Hair follicle dermal papilla cell (primary cell): ENCODE measurements at places on chromosomes 5 and 9. TPM values are rescaled to one million over a fixed set of nuclear protein-coding genes. Genes with fewer than 3 reads are reported as not detected.

Gene SH2D3C
- under 0.01 and 0.36 TPM in 2 replicates for total RNA-seq

Gene DDX4
- total RNA-seq, result 0.32 TPM in 1 of 2 replicates, not detected in the other

Gene CER1
- not detected in 2 replicates for total RNA-seq

Gene SV2C
- total RNA-seq, result not detected in 2 replicates

Gene AHRR
- total RNA-seq, result 122 and 160 TPM in 2 replicates

Gene LCN2
- 0.32 TPM in 1 of 2 replicates, not detected in the other for total RNA-seq

Gene PCDHB12
- 0.32 and 0.97 TPM in 2 replicates for total RNA-seq

Gene TRAF1
- 1.5 TPM in 2 replicates for total RNA-seq

Gene SURF1
- 19.6 and 19.8 TPM in 2 replicates for total RNA-seq

Gene SEMA5A
- 42.0 and 59.4 TPM in 2 replicates for total RNA-seq

Gene SPATA31E1
- total RNA-seq, result not detected in 2 replicates

Gene FOXD4L3
- total RNA-seq, result 0.49 TPM in 1 of 2 replicates, not detected in the other

Gene CKMT2
- total RNA-seq, result not detected in 2 replicates

Gene RASGRF2
- total RNA-seq, result 1.6 and 2.6 TPM in 2 replicates

Gene FAM163B
- not detected in 2 replicates for total RNA-seq

Gene SHOC1
- under 0.01 TPM in 1 of 2 replicates, not detected in the other for total RNA-seq

Gene ADAMTSL2
- under 0.01 TPM in 1 of 2 replicates, not detected in the other for total RNA-seq

Gene INSL6
- total RNA-seq, result not detected in 2 replicates

Gene OBP2B
- total RNA-seq, result not detected in 2 replicates

Gene HAVCR1
- not detected in 2 replicates for total RNA-seq

Gene ECSCR
- total RNA-seq, result 1.8 TPM in 1 of 2 replicates, not detected in the other

Gene CLTB
- 57.9 and 77.2 TPM in 2 replicates for total RNA-seq

Gene LECT2
- total RNA-seq, result not detected in 2 replicates

Gene MYORG
- 0.97 and 1.1 TPM in 2 replicates for total RNA-seq

Gene KIF24
- total RNA-seq, result 0.97 TPM in 2 replicates

Gene SLC1A1
- 5.4 and 8.3 TPM in 2 replicates for total RNA-seq

Gene MRPL50
- total RNA-seq, result 7.5 and 8.3 TPM in 2 replicates

Gene MCCC2
- total RNA-seq, result 23.9 and 25.0 TPM in 2 replicates
